ENCODE measurements at places on chromosomes 3 and 15.

DNA sequence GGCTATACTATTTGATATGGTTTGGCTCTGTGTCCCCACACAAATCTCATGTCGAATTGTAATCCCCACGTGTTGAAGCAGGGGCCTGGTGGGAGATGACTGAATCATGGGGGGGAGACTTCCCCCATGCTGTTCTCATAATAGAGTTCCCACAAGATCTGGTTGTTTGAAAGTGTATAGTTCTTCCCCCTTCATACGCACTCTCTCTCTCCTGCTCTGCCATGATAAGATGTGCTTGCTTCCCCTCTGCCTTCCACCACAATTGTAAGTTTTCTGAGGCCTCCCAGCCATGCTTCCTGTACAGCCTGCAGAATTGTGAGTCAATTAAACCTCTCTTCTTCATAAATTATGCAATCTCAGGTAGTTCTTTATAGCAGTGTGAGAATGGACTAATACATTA, 290.1 kb upstream of the CHRM5 start:
- no peak for DNase-seq

GRCh38 chr15:76682833-76683232, 222.3 kb downstream of the SCAPER start:
- no peak for DNase-seq

DNA sequence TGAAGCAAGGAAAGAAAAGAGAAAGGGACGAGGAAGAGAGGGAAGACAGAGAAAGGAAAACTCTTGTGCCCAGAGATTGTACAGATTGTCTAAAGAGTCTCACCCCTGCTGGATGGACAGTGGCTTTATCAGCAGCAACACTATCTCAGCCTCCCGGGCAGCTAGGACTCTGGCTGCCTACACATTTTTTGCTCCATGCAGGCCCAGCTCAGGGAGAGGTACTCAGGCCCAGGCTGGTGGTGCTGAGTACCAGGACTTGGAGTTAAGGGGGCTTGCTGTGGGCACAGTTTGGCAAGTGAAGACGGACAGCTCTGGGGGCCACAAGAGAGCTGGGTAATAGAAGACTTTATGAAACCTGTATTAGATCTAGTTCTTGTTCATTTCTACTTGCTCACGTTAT, 19.1 kb upstream of the RHCG start:
- no peak for DNase-seq

- peak; percentile 37 for DNase-seq
Observed at GRCh38 chr3:148789146-148789545, 38.5 kb upstream of the CPB1 start.

DNA sequence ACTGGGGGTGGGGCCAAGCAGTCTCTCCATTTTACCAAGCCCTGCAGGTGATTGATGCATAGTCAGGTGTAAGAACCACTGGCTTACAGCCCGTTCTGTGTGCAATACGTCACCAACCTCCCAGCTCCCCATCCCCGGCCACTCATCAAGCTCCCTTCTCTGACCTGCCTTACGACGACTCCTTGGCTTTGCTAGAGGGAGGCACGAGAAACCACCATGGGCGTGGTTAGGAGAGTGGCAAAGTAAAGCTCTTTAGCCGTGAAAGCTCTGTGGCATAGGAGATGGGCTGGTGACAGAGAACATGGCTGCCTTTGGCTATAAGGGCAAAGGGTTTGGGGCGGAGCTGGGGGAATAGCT, 109.1 kb downstream of the BDH1 start:
- no peak for DNase-seq

All from brain microvascular endothelial cell (primary cell).